ENCODE measurements at places on chromosomes 4 and X.
A peak's percentile ranks its signal among the peaks of the same experiment; 100 is the strongest.

GRCh38 chr4:104334410-104334809 is 160.3 kb downstream of the CXXC4 start:
- DNase-seq, result no peak

DNA sequence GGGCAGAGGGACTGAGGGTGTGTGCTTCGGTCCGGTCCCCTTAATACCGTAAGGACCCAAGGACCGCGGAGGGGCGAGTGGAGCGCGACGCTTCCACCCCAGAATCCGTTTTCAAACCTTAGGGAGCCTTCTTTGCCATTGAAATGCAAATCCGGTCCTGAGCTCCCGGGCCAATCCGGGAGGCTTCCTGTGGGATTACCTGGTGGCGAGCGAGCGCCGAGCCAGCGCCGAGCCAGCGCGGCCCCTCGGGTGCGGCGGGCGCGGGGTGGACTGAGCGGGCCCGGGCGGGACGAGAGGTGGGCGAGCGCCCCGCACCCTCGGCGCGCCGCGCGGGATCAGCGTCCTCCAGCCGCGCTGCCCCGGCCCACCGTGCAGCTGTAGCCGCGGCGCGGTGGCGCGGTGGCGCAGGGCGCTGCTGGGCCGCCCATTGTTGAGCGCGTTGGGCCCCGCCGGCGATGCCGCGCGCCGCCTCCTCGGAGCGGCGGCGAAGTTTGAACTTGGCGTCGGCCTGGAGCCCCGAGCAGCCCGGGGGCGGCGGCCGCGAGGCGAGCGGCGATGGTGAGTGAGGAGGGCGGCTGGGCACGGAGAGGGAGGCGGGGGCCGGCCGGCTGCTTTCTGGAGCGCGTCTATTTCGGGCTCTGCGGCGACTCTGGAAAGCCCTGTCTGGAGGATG is 208.7 kb downstream of the SOWAHB start:
- peak; percentile 75 for DNase-seq

- no peak for DNase-seq
Measured at GRCh38 chr4:47646372-47646771, 161.3 kb downstream of the ATP10D start.

DNA sequence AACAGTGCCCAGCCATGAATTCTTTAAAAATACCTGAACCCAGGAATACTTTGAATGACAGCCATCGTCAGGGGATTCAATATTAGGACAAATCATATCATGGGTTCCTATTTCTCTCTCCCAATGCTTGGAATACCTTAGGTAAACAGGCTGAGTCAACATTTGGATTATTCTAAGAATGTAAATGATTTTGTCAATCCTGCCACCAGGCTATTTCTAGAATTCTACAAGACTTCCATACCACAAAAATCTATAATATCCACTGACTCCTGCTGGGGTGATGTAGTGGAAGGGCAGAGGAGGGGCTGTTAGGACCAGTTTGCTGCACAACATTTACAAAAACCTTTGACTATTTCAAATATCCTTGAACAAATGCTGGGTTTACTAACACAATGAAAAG is 65.2 kb downstream of the IGFBP7 start:
- no peak for DNase-seq

GRCh38 chr4:176223561-176223960 is 28.2 kb upstream of the SPATA4 start:
- no peak for DNase-seq

DNA sequence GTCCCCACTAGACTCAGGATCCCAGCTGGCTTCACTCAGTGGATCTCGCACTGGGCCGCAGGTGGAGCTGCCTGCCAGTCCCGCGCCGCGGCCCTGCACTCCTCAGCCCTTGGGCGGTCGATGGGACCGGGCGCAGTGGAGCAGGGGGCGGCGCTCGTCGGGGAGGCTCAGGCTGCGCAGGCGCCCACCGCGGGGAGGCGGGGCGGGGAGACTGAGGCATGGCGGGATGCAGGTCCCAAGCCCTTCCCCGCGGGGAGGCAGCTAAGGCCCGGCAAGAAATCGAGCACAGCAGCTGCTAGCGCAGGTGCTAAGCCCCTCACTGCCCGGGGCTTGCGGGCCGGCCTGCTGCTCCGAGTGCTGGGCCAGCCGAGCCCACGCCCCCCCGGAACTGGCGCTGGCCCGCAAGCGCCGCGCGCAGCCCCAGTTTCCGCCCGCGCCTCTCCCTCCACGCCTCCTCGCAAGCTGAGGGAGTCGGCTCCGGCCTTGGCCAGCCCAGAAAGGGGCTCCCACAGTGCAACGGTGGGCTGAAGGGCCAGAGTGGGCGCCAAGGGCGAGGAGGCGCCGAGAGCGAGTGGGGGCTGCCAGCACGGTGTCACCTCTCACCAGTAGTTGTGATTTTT is 1038.0 kb downstream of the PCDH19 start:
- no peak for DNase-seq

Data from SW480 (cell line).